ENCODE measurements at places on chromosomes 16 and 17.

GRCh38 chr16:53123747-53124146 is 69.0 kb downstream of the CHD9 start:
- no peak for DNase-seq

DNA sequence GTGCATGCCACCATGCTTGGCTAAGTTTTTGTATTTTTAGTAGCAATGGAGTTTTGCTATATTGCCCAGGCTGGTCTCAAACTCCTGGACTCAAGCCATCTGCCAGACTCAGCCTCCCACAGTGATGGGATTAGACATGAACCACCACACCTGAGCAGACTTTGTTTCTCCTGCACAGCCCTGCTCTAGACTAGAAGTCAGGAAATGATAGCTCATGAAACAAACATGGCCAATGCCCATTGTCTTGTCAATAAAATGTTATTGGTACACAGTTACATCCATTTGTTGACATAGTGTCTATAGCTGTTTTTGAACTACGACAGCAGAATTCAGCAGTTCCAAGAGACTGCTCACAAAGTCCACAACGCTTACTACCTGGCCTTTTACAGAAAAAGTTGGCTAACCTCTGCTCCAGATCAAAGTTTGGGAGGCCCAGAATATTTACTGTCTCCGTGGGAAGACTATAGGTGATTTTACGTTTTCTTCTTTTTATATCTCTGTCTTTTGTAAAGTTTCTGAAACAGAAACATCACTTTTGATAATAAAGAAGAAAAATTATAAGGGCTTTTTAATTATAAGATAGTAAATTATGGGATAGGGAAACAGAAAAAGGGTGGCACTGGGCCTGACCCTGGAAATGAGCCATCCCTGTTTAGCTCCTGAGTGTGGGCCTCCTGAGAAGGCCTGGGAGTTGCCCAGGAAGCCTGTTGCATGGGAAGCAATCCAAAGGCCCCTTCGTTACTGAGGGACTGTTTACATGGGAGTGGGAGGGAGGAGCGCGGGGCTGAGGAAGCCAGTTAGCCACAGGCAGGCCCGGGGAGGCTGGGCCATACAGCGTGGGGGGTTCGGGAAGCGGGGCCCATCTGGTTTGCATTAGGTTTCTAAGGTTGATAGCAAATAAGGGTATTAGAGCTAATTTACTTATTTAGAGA is 201.5 kb downstream of the IRF8 start:
- DNase-seq, result no peak

DNA sequence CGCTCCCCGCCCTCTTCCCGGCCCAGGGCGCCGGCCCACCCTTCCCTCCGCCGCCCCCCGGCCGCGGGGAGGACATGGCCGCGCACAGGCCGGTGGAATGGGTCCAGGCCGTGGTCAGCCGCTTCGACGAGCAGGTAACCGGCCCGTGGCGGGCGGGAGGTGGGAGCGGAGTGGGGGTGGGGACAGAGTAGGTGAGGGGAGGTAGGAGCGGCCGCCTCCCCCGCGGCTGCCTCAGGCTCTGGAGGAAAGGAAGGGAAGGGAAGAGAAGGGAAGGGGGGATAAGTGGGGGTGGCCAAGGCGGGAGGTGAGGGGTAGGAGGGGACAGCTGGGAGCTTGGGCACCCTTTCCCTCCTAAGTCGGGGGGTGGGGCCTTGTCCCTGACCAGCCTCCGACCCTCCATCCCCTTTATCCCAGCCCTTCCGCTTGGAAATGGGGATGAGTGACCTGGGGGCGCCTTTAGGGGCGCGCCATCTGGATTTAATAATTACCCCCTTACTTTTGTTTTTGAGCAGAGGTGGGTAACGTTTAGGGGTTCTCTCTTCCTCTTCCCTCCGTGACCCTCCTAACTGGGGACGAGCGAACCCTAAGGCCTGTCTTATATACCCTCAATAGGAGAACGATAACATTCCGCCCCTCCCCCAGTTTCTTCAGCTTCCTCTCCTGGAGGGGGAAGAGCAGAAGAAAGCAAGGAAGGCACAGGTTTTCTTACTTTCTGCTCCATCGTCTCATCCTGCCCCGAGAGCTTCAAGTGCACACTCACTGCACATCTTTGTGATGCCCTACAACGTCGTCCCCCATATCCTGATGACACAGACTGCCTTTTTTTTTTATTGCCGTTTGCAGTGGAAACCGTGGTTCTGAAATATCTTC is 694 bp downstream of the NF1 start:
- peak; percentile 13 for DNase-seq

DNA sequence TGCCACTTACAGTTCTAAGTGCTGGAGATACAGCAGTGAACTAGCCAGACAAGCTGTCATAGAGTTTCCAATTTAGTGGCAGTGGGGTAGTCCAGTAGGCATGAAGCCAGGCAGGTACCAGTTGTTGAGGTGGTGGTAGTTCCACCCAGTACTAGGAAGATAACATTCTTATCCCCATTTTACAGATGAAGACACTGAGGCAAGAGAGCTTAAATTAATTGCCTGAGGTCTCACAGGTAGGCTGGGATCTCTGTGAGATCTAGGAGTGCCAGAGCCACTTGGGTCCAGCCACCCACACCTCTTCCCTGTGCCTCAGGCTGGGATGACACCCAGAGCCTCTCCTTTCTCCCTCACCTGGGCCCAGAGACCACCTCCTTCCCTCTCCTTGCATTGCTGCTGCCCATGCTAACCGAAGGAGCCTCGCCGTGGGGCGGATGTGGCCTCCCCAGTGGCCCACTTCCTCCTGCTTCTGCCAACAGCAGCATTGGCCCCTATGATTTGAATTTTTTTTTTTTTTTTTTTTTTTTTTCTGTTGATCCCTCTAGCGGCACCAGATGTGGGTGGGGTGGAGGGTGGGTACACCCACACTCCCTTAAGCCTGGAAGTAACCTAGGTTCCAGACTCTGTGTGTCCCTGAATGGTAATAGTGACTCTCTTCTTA is 114.0 kb downstream of the PRKCB start:
- DNase-seq, result no peak

DNA sequence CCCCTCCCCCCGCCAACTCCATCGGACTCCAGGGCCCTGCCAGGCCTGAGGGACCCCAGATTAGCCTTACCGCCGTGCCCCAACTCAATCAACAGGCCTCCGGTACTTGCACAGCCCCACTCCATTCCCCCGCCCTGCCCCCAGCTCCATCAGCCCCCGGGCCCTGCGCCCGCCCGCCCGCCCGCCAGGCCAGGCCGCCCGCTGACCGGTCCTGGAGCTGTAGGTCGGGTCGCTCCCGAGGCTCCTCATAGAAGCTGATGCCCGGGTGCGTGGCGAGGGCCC is 308 bp downstream of the GTF3C1 start:
- no peak for DNase-seq

Measured in keratinocyte (primary cell).